Stimulated activated CD4-positive, alpha-beta T cell treated with anti-CD3 and anti-CD28 coated beads, Interleukin-4, amount 100 ng/mL, for 48 hours (primary cell): ENCODE measurements at places on chromosomes 12 and 14.

GRCh38 chr12:31849090-31849687 is 110.0 kb upstream of the RESF1 start:
- no peak for DNase-seq

GRCh38 chr12:113609692-113610469 is 138.2 kb upstream of the LHX5 start:
- no peak for DNase-seq

- DNase-seq, result no peak
These were observed 15.9 kb downstream of the PACS2 start for GRCh38 chr14:105330491-105330895.

DNA sequence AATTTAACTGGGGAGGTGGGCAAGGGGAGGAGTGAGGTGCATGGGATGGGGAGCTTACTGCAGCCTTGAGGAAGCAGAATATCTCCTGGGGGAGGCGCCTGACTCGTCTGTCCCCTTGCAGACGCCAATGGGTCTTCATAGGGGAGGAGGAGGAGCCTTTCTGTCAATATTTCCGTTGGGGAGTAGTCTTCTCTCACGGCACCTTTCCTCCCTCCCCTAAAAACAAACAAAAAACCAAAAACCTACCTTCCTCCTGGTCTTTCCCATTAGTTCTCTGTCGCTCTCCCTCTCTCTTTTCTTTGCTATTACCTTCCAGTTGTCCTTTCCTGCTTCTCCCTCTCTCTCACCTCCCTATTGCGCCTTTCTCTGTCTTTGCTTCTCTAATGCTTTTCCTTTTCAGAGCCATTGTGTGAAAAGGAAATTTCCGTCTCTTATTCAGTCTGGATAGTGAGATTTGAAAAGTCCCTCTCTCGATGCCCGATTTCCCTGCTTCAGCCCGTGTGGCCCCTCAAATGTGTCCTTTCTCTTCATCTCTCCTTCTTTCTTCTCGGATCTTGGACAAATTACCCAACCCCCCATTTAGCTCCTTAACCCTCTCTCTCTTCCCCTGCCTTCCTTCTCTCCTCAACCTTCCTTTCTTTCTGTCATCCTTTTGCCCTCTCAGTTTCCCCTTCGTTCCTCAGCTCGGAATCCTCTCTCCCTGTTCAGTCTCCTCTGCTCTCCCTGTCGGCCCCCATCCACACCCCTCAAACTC is 5.9 kb downstream of the GPR84 start:
- DNase-seq, result no peak

GRCh38 chr12:78088391-78088832 is 257.7 kb downstream of the NAV3 start:
- no peak for DNase-seq

DNA sequence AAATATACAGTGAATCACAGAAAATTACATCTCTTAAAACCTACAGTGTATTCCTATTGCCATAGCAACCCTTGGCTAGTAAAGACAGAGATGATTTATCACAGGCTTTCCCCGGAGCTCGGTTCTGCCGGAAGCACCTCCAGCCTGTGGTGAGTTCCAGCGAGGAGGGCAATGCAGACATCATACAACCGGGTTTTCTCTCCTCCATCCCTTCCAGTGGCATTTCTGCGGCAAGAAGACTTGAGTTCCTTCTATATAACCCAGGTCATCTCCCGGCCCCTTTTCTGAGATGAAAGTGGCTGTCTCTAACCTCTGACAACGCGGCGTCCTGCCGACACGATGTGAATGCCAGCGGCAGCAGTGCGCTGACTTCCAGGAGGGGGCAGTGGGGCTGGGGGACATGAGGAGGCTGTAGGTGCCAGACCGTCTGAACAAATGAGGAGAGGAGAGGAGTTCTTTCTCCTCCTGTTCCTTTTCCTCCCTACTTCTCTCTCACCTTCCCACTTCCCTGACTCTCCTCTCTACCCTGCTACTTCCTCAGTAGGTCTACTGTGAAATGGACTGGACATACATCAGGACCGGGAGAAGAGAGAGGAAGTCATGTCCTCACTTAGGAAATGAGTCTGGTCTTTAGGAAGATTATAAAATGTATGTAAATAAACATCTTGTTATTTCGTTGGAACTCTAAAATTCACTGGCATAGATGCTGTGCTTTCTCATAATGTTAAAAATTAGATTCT is 68.6 kb upstream of the MAX start:
- DNase-seq, result peak; percentile 44

DNA sequence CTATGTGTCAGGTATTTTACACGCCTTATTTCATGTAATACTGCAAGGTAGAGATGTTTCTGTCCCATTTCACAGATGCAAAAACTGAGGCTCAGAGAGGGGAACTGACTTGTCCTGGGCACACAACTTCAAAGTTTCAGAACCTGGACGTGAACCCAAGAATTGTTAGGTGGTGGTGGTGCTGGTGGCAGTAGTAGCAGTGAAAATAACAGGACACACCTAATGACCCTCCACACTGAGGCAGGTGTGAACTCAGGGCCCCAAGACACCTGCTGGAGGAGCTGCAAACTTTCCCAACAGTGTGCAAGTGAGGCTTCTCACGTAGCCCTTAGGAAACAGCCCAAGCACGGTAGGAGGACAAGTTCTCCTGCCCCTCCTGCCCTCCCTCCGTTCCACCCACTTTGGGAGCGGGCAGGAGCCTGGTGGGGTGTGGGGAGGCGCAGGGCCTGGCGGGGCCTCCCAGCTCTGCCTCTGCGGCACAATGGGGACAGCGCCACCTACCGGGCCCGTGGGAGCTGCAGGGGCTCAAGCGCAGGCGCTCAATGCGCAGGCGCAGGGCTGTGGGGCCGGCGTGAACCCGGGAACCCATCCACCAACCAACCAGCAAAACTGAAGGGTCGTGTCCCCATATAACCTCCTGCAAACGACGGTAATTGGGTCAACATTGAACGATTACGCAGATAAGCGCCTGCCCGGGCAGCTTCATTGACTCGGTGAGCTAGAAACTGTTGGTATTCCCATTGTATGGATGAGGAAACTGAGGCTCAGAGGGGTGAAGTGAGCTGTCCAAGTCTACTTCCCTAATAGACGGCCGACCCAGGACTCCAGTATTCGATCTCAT is 12.0 kb upstream of the TRPV4 start:
- peak; percentile 94 for DNase-seq

GRCh38 chr12:102995372-102995771 is 37.9 kb downstream of the ASCL1 start:
- no peak for DNase-seq

DNA sequence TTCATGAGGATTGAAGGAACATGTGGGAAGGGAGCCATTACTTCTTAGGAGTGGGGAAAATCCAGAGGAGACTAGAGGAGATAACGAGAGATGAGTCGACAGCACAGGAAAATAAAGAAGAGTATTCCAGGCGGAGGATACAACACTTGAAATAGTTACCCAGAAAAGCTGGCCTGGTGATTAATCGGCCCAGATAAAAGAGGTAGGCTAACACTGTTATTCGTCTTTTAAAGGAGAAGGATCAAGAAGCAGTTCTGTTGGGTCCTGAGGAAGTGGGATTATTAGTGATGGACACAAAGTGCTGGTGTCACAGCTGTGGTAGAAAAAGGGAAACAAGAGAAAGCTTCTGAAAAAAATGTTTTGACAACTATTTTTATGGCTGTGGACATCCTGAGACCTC is 425.3 kb downstream of the ZFP36L1 start:
- no peak for DNase-seq

DNA sequence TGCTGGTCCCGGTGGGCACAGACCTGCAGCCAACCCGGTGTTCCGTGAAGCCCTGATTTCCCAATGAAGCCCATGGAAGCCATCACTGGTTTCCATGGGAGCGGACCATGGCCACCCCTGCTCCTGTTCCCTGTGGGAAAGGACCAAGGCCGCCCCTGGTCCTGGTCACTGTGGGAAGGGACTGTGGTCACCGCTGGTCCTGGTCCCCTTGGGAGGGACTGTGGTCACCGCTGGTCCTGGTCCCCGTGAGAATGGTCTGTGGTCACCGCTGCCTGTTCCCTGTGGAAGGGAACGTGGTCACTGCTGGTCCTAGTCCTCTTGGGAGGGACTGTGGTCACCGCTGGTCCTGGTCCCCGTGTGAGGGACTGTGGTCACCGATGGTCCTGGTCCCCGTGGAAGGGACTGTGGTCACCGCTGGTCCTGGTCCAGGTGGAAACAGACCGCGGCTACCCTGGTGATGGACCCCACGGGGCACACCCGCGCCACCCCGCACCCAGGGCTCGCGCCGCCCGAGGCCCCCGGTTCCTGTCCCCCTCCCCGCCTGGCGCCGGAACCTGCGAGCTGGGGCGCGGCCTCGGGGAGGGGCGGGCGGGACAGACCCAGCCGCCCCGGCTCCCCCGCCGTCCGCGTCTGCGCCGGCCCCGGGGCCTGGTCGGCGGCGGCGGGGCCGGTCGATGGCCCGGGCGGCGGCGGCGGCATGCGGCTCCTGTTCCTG is at the start of gene GLT1D1:
TSS of gene GLT1D1 (plus strand) at position 594 of the 715 bp plus-strand sequence. CDS start at position 698, 104 bp downstream.
- DNase-seq, result no peak

DNA sequence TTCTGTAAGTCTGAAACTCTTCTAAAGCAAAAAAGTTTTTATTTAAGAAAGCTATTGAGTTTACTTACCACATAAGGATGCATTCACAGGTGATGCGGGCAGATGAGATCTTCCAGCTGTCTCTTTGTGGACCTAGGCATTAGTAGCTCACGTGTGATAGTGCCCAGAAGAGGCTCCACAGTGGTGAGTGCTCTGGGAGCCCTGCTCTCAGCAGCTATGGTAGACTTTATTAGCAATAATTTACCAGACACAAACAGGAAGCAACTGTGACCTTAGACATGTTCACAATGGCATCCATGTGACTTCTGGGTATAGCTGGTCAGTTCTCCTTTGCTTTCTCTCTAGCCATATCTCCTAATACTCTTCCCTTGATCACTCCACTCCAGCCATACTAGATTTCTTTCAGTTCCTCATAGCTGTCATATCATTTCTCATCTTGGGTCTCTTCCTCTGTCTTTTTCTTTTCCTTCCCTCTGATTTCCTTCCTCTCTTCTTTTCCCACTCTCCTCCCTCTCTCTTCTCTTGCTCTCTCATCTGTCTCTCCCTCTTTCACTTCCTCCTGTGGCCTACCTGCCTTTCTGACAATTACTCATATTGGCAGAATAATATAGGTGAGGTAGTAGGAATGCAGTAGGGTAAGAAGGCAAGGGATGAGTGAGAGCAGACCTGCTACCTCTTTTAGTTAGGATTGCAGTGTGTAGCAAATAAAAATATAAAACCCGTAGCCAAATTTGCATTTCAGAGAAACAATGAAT is 75.2 kb upstream of the SCAF11 start:
- DNase-seq, result no peak

GRCh38 chr12:18849080-18849479 is 111.2 kb downstream of the CAPZA3 start:
- DNase-seq, result no peak

- DNase-seq, result no peak
These were observed 68.5 kb downstream of the BHLHE41 start for GRCh38 chr12:26056335-26056734.

GRCh38 chr14:24171422-24172260 is at the start of gene REC8:
Gene REC8, plus strand, starts transcription at chr14:24172080. Its CDS starts 473 bp downstream, at chr14:24172553.
- DNase-seq, result peak; percentile 62

DNA sequence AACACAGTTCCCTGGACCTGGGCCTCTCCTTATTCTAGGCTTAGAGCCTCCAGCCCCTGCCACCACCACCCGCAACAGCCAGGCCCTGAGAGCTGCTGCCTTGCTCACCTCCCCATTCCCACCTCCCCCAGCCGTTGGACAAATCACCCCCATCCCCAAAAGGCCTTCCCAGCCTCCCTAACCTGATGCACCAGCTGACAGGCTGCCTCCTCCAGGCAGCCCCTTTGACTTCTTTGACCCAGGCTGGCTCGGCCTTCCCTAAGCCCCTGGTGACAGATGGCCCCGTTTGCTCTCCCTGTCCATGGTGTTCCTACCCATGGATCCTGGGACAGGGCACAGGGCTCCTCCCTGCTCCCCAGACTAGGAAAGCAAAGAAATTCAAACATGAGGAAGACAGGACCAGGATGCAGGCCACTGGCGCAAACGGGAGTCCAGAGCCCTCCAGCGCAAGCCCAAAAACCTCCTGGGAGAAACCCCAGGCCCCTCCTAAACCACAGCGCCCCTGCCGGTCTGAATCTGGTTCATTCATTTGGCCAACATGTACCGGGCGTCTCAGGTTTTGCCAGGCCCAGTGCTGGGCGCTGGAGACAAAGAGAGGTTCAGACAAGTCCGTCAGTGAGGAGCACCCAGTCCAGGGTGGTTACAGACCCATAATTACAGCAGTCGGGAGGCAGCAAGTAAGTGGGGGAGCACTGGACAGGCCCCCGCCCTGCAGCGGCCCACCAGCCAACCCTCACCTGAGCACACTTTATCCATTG is 2.4 kb downstream of the AKT1 start:
- DNase-seq, result no peak

- no peak for DNase-seq
These were observed 13.7 kb downstream of the FGD6 start for GRCh38 chr12:95203487-95204030.

DNA sequence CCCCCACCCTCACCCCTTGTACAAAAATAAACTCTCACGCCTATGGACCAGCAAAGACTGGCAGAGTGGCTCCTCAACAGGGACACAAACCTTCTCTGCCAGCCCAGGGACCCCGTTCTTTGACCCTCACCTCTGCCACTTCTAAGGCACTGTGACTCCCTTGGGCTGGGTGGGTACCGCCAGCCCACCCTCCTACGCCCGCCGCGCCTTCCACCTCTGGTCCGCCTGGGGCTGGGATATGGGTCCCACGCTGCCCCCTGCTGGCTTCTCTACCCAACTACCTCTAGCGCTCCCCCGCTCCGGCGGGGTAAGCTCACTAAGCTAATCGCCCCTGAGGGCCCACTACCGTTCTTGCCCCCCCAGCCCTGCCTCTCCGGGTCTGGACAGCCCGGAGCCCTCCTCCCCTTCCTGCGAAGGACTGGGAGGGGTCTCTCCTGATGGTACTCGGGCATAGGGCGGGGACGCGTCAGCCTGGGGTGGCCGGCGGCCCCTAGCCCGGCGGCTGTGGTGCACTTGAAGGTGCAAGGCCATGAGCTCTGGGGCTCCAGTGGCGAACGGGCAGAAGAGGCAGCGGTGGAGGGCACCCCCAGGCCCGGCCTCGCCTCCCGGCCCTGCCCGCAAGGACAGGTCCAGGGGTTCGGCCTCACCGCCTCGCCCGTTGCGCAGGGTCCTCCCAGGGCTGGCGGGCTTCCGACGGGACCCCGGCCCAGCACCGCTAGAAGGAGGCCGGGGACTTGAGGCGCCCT is 8.1 kb downstream of the ZNF219 start:
- DNase-seq, result no peak

- DNase-seq, result no peak
These were observed 325.5 kb upstream of the RTL1 start for GRCh38 chr14:101228949-101229541.

GRCh38 chr12:4938900-4939299 is 29.2 kb downstream of the KCNA1 start:
- DNase-seq, result no peak

GRCh38 chr12:72010356-72010755 is 71.7 kb downstream of the TPH2 start:
- no peak for DNase-seq

DNA sequence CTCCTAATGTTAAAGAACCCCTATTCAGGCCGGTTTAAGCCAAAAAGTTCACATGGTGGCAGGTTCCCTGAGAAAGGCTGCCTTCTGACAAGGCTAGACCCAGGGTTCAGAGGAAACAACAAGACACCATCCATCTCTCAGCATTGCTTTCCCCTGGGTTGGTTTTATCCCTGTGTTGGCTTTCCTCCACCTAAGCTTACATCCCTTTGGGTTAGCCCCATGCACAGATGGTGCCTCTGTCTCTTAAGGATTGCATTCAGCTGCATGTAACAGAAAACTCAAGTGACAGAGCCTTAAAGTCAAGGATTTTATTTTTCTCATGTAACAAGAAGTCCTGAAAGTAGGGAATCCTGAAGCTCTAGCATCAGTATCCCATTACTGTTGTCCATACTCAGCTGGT is 42.8 kb upstream of the RIN3 start:
- no peak for DNase-seq
